Stimulated activated effector memory CD8-positive, alpha-beta T cell treated with anti-CD3 and anti-CD28 coated beads, Interleukin-12 subunit alpha, Interleukin-12 subunit beta, amount 100 ng/mL, for 72 hours (primary cell): ENCODE measurements at places on chromosomes 2 and 18.
A peak's percentile ranks its signal among the peaks of the same experiment; 100 is the strongest.

GRCh38 chr2:127149384-127149783, 42.4 kb upstream of the BIN1 start:
- DNase-seq = no peak

- DNase-seq = no peak
These were observed 20.0 kb downstream of the IL1RL2 start for GRCh38 chr2:102206666-102207341.

DNA sequence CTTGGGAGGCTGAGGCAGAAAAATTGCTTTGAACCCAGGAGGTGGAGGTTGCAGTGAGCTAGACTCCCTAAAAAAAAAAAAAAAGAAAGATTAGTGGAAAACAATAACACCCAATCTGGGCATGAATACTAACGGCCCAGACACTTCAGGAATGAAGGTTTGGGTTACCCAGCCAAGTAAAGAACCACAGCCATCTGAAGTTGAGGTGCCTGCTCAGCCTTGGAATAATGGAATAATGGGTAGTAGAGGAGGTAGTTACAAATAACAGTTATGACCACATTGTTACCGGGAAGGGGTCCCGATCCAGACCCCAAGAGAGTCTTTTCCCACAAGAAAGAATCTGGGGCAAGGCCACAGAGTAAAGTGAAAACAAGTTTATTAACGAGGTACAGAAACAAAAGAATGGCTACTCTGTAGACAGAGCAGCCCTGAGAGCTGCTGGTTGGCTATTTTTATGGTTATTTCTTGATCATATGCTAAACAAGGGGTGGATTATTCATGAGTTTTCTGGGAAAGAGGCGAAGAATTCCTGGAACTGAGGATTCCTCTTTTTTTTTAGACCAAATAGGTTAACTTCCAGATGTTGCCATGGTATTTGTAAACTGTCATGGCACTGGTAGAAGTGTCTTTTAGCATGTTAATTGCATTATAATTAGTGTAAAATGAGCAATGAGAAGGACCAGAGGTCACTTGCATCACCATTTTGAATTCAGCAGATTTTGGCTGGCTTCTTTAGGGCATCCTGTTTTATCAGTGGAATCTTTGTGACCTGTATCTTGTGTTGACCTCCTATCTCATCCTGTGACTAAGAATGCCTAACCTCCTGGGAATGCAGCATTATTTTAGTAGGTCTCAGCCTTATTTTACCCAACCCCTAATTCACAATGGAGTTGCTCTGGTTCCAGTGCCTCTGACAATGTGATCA, 96.2 kb upstream of the HAAO start:
- DNase-seq = no peak

- no peak for DNase-seq
These were observed 52.0 kb upstream of the NFATC1 start for GRCh38 chr18:79343567-79344207.

DNA sequence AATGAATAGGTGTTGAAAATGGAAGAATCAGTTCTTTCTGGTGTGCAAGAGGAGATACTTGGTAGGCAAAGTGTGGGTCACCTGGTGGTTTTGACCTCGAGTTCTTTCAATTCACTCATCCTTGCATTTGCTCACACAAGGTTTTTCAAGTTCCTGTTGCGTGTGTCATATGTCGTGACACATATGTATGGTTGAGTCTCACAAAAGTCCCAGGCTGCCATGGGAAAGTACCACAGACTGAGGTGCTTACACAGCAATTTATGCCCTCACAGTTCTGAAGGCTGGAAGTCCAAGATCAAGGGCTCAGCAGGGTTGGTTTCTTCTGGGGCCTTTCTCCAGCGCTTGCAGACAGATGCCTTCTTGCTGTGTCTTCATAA, 64.4 kb downstream of the NCK2 start:
- peak; percentile 60 for DNase-seq

DNA sequence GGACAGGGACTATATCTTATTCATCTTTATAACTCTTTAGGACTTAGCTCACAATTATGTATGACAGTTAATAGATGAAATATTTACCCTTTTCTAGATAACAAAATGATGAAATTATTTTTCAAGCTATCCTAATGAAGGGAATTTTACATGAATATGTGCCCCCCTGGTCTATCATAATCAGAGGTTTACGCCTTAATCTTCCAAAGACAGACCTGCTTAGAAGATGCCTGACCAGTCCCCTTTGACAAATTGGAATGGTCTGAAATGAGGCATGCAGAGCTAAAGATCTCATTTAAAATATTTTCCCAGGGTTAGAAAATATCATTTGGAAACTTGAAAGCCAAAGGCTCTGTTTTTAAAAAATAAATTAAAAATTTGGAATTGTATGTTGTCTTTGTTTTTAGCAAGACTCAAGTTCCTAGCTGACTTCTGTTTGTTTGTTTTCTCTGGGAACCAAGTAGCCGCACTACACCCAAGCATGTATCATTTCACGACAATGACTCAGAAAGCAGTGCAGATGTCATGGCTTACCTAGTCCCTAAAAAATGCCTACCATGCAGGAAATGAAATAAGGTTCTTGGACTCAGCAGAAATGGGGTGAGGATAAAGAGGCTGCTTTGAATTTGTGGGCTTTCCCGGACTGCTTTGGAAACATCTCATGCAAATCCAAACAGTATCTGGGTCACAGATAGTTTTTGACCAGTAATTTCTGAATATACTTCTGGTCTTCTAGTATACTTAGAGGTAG, 162.1 kb downstream of the ZEB2 start:
- no peak for DNase-seq

DNA sequence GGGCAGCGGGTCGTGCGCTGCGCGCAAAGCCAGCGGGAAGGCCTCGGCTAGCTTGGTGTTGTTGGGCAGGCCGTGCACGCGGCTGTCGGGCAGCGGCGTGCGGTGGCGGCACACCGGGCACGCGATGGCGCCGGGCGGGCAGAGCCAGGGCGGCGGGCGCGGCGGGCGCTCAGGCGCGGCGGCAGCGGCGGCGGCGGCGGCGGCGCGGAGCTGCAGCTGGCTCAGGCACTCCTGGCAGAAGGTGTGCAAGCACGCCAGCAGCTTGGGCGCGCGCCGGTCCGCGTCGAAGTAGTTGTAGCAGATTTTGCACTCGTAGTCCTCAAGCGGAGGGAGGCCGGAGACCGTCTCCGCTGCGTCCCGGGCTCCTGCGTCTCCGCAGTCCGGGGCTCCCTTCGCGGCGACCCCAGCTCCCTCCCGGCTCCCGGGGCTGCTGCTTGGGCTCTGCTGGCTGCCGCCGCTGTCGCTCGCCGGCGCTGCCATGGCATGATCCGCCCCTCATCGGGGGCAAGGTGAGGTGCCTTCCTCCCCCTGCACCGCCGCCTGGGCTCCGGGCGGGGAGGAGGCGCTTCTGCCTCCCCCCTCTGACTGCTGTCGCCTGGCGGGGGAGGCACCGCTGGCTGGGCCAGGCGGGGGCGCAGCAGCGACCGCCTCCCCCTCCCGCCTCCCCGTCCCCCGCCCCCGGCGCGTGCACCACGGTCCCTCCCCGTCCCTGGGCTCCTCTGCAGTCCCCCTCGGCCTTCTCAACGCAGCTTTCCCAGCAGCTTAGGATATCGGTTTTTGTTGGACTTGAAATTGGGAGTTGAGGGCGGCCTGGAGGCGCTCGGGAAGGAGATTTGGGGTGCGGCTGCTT, 21.0 kb upstream of the PAX3 start:
- no peak for DNase-seq

DNA sequence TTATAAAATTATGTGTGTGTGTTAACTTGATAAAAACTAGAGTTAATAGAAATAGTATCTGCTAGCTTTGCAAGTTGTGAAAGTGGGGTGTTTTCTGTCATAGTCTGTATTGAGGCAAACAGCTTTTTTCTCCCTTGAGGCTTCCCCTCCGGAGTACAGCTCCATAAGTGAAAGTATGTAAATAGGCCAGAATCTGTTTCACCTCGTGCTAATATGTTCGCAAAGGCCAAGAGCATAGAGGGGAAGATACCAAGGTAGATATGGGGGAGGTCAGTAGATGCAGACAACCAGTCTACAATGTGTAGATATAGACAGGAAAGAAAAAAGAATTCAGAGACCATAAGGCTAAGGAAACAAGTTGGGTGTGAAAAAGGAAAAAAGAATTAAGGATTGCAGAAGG, 72.9 kb downstream of the PTRHD1 start:
- DNase-seq = no peak

- peak; percentile 66 for DNase-seq
These were observed 231.2 kb downstream of the MYO3B start for GRCh38 chr2:170409164-170409535.

DNA sequence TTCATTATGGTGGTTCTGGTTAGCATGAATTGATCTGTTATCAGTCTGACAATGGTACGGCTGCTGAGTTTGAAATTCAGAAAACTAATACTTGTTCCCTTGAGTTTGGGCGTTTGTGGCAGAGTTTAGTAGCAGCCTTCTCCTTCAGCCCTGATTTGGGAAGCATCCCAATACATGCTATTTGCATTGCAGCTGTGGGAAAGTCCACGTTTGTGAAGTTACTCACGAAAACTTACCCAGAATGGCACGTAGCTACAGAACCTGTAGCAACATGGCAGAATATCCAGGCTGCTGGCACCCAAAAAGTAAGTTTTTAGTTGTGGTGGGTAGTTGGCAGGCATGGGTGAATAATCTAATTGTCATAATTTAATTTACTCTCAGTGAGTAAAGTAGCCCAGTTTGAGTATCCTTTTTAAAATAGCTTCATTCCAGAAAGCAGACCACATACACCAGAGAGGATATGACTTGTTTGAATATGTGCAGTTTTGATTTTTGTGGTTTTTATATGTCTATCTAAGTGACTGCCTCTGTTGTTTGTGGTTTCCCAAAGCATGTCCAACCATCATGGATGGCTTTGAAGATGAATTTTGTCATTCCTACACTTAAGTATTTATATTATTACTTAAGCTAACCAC, 12.2 kb downstream of the DGUOK start:
- no peak for DNase-seq

- DNase-seq = no peak
These were observed 157.0 kb downstream of the MGAT5 start for GRCh38 chr2:134410831-134411231.

GRCh38 chr2:133760376-133760775, 192.1 kb upstream of the NCKAP5 start:
- no peak for DNase-seq

DNA sequence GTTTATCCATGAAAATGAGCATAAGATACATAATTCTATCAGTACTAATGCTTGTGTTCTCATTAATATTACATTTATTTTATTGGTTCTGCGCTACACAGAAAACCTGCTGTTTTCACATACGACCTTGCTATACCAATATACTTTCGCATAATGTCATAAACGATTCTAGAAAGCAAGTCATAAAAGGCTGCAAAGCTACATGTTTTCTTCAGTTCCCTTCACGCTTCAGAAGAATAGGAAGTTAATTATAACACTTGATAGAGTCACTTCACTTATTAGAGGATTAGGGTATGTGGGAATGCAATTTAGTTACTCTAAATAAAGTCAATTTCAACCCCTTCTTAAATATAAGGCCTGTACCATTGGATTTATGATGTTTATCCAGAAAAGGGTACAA, 29.0 kb downstream of the PSME4 start:
- no peak for DNase-seq

DNA sequence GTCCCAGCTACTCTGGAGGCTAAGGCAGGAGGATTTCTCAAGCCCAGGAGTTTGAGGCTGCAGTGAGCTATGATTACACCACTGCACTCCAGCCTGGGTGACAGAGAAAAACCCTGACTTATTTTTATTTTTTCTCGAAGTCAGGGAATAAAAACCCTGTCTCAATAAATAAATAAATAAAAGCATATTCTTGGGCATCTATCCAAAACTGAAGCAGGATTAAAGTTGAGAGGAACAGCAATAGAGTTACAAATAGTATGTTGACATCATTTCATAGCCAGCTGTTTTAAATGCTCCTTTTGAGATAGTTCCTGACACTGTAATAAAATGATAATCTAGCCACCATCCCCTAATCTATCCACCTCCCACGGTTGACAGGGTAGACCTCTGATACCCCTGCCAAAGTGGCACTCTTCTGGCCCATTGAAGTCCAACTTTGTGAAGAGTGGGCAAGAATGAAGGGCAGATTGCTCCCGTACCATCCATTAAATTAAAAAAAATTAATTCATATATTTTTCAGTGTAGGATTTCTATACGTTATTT, 42.3 kb upstream of the LPIN2 start:
- no peak for DNase-seq

DNA sequence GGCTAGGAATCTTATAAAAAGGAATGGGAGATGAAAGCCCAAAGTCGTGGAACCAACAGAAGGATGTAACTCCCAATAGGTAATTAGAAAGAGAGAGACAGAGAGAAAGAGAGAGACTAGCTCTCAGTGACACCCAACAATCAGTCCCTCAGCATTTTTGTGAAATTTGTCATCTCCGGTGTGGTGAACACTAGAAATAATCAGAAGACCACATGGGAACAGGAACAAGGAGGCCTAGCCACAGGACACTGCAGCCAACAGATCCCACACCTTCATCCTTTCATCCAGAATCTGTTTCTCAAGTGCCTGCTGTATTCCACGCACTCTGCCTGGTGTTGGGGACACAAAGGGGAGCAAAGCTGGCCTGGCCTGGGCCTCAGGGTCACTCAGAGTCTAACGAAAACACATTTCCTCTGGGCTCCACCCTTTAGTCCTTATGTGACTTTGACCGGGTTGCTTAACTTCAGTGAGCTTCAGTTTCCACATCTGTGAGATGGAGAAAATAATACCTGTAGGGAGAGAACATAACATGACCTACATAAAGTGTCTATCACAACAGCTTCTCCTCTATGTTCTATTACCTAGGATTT, 53.1 kb downstream of the EHD3 start:
- DNase-seq = no peak

DNA sequence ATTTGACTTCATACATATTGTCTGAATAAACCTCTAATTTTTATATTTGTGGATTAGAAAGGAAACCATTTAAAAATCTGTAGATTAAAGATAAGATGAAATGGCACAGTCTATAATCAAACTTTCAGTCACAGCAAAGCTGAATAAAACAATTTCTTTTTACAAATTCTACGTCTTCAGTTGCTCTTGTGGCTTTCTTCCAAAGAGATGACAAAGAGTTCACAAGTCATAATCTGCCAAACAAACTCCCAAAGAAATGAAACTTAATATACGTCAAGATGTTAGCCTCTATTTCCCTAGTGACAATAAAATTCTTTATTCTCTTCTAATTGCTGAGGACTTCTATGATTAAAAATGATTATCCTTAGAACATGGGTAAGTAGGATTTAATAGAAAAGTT, 66.3 kb downstream of the FIGN start:
- no peak for DNase-seq

DNA sequence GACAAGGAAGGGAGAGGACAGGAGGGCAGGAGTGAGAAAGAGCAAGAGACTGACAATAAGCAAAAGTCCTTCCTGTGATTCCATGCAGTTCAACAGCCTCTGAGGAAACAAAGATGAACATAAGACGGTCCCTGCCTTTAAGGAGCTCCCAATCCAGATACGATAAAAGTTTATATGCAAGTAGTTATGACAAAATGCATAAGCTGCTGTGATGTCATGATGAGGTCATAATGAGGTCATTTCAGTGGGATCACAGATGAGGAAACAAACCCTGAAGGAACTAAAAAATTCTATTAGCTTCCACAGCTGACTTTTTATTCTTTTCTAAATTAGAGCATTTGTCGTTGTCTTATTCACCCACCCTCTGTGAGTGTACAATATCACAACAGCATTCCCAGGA, 458.5 kb upstream of the ACVR2A start:
- no peak for DNase-seq

- no peak for DNase-seq
These were observed 67.3 kb upstream of the SPATS2L start for GRCh38 chr2:200239216-200239615.
